ENCODE measurements at places on chromosomes 3 and 15.

DNA sequence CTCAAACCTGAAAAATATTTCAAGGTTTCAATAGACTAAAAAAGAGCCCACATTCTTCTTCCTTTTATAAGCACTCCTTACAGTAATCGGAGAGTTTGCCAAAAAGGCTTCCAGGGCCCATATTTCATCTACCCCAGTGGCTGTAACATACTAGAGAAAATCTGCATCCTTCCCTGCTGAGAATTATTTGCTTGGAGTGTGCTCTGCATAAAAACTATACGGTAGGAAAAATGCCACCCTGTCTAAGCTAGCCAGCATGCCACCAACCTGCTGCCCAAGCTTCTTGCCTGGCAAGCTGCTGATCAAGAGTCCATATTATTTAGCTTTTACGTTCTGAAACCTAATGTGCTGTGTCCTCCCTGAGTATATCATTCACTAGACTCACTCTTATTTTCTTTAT, 107.1 kb downstream of the FGF12 start:
- DNase-seq, result no peak

DNA sequence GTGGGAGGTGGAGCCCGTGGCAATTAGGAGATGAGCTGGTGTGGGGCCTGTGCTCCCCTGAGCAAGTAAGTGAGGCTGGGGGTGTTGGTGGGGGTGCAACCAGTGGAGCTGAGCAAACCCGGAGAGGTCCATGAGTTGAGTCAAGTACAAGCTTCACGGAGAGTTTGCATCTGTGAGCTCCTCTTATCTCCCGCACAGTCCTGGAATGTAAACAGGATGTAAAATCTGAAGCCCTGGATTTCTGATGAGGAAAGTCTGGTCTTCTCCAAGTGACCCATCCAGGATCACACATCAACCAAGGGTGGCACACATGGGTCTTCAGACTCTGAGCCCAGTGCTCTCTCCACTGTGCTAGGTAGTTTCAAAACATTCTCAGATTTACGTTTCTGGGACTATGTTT, 67.8 kb downstream of the LSM3 start:
- no peak for DNase-seq

- no peak for DNase-seq
Observed at GRCh38 chr3:179935710-179936109, 101.0 kb downstream of the PEX5L start.

DNA sequence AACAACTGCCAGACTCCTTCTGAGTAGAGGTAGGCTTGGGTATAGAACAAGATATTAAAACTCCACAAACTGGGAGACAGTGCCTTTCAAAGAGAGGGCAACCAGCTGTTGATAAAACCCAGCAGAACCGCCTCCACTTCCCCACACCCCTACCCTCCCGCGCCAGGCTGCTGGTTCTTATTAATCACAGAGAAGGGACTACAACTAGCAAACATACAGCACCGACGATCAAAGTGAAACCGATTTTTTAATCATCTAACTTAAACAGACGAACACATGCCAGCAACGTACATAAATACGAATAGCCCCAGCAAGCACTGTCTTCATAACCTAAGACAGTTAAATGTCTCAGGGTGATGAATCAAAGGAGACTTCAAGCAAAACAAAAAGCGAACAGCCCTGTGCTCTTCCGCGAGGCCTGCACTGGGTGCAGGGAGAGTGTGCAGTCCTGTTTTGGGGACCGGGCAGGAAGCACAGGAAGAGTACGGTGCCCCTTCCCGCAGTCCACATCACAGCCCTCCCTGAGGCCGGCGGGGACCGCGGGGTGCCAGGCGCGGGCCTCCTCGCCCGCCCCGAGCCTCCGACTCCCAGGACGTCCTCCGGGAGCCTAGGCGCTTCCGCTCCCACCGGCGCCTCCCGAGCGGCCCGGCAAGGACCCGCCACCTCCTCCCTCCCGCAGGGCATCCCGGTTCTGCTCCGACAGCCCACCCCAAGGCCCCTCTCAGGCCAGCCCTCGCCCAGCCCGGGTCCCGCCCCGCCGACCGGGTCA, 75.1 kb upstream of the VGLL4 start:
- no peak for DNase-seq

DNA sequence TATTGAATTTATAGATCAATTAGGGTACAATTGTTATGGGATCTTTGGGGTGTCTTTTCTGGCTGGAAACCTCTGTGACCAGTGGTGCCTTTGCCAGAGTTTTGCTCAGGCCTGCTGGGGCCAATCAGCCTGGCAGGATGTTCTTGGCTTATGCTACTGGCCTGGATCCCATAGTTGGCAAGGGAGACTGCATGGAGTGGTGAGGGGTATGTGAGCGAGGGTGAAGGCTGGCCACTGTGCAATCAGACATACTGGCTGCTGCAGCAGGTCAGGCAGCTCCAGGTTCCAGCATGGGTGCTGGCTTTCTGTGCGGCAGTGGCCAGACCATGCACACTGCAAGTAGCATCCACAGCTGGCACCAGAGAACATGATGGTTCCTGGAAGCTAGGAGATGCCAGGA, 1053.2 kb upstream of the GBE1 start:
- no peak for DNase-seq
